ENCODE measurements at places on chromosomes 11 and 22.

- DNase-seq, result no peak
Observed at GRCh38 chr11:99739464-99740089, 718.8 kb downstream of the CNTN5 start.

DNA sequence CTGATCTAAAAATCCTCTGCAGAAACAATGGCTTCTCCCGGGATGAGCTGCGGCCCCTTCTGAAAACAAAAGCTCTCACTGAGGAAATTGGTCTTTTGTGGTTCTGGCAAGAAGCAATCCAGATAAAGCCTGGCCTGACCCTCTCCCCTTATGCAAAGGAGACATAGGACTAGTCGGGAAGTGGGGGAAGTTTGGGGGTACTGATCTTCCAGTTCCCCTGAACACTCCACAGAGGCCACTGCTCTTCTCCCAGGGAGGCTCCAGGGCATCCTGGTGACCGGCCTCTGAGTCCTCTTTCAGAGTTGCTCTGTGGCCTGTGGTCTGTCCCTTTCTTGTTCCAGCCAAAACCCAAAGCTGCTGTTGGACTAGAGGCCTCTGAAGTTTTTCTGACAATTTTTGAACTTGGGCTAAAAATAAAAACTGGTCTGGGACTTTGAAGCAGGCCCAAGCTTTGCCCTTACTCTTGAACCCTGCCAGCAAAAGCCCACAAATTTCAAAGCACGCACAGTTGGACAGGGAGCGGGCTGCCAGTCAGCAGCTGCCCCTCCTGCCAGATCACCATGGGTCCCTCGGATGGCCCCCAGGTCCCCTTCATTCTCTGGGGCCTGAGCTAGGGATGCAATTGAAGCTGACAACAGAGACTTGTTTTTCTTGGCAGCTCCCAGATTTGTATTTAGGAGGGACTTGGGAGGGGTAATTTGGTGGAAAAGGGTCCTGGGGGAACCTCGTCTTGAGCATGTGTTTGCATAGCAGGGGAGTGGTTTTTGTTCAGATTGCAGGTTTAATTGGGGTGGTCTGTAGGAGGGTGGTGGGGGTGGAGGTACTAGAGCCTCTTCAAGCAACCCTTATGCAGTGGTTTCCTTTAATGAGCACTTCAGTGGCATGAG is 381.6 kb upstream of the CADM1 start:
- no peak for DNase-seq

DNA sequence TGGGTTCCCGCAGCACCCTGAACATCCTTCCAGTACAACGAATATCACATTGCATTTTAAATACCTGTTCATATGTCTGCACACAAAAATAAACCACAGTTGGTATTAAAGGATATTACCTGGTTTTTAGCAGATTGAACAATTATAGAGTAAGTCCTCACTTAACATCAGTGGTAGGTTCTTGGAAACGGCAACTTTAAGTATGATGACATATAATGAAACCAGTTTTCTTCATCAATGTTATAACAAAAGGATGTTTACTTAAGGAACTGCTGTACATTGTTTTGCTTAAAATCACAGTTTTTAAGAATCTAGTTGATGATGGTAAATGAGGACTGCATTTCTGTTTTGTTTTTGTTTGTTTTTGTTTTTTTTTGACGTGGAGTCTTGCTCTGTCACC is 28.0 kb downstream of the TRIM66 start:
- no peak for DNase-seq

DNA sequence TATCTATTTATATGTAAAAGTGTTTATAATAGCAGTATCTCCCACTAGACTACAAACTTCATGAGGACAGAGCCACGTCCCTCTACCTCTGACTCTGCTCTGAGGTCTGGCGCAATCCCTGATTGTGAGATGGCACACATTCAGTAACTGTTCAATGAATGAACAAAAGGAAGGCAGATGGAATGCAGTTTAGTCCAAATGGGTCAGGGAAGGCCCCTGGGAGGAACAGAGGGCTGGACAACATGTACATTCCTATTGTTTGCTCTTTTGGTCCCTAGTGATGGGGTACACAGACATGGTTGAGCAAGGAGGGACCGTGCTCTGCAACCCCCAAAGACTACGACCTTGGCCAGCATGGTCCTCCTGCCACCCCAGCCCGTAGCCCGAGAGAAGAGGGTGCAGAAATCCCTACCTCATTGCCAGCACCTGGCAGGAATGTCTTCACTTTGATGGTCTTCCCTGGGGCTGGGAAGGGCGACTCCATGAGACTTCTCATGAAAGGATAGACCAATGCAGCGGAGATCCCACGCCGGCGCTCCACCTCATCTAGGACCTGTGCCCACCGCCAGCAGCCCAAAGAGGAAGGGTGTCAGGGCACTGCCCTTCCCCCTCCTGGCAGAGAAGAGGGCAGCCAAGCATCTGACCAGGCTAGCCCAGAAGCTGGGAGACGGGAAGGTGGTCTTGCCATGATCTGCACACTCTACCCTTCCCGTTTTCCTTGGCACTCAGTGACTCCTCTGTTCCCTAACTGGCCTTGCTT is 24.3 kb downstream of the RPL27A start:
- DNase-seq, result no peak

- no peak for DNase-seq
Observed at GRCh38 chr11:10333490-10333889, 28.6 kb downstream of the ADM start.

DNA sequence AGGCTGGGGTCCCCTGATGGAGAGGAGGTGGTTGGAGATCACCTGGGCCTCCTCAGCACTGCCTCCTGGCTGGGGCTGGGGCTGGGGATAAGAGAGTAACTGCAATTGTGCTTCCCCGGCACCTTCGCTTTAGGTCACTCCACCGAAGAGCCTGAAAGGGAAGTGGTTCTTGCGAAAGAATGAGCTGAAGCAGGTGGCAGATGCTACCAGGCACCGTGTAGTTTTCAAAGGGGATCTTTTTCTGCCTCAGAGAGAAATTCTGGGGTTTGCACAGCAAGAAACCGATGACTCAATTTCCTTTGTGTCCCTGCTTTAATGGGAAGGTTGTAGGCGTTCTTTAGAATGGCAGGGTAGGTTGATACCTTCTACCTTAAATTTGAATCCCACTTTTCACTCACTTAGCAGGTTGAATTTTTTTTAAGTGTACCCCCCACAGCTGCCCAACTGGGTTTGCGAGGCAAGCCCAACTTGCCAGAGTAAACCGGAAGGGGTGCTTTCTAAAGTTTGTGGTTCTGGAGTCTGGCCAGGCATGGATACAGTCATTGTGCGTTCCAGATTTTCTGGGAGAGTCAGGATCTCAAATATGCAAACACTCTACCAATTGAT is 5.3 kb downstream of the CD44 start:
- peak; percentile 72 for DNase-seq

DNA sequence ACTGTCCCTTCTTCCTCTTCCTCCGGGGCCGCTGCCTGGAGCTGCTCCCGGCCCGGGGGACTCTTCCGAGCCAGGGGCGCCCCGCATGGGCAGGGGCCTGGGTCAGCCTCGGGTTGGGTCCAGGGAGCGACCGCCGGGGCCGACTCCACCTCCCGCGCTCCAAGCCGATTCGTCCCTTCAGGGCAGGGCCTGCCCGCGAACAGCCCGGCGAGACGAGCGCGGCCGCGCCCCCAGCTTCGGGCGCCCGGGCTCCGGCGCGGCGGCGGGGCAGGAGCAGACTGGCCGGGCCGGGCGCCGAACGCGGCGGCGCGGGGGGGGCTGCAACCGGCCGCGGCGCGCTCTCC is at the start of gene LARGE1:
LARGE1 (minus strand) TSS at position 280 of the 344 bp plus-strand sequence.
- DNase-seq, result peak; percentile 11

Data from stimulated activated naive CD8-positive, alpha-beta T cell treated with anti-CD3 and anti-CD28 coated beads, Interleukin-15, Interleukin-2, amounts not matched to agents 100 U/mL and 50 U/mL, for 24 hours (primary cell).